ENCODE measurements at places on chromosomes 13 and 19. TPM values are rescaled to one million over a fixed set of nuclear protein-coding genes. Genes with fewer than 3 reads are reported as not detected.
A peak's percentile ranks its signal among the peaks of the same experiment; 100 is the strongest.

Gene NLRP4
- not detected for total RNA-seq

Gene SLC17A7
- 0.07 TPM for total RNA-seq

Gene ZSCAN4
- total RNA-seq, result not detected

Gene GSX1
- total RNA-seq, result not detected

Gene UPK1A
- total RNA-seq, result 0.22 TPM

Gene SLC1A5
- 380 TPM for total RNA-seq

Gene ZNF90
- 11.9 TPM for total RNA-seq

Gene ZIC5
- total RNA-seq, result not detected

Gene COX7A1
- total RNA-seq, result not detected

Gene ZNF784
- total RNA-seq, result 2.6 TPM

GRCh38 chr13:111129465-111130115, 14.5 kb downstream of the ARHGEF7 start:
- H3K27me3 ChIP-seq, result no peaks in the 10 kb centered on the region
- H3K27ac ChIP-seq, result no peak overlapping the region
- no peak for DNase-seq
- H3K36me3 ChIP-seq, result no peaks in the 10 kb centered on the region
- H3K4me3 ChIP-seq, result no peak overlapping the region

GRCh38 chr13:20192158-20192835, 441 bp downstream of the GJB2 start:
- no peak overlapping the region for H3K4me3 ChIP-seq
- peaks cover 56% of the 10 kb centered on the region for H3K27me3 ChIP-seq
- no peak overlapping the region for H3K27ac ChIP-seq
- H3K4me1 ChIP-seq, result peaks cover 22% of the 10 kb centered on the region
- H3K36me3 ChIP-seq, result no peaks in the 10 kb centered on the region

GRCh38 chr19:14517446-14517839, 754 bp downstream of the DNAJB1 start:
- DNase-seq, result no peak
- peaks cover 35% of the 10 kb centered on the region for H3K36me3 ChIP-seq
- H3K4me3 ChIP-seq, result peak overlapping the region; percentile 98
- peak overlapping the region; percentile 98 for H3K27ac ChIP-seq
- H3K4me1 ChIP-seq, result peaks cover 77% of the 10 kb centered on the region

DNA sequence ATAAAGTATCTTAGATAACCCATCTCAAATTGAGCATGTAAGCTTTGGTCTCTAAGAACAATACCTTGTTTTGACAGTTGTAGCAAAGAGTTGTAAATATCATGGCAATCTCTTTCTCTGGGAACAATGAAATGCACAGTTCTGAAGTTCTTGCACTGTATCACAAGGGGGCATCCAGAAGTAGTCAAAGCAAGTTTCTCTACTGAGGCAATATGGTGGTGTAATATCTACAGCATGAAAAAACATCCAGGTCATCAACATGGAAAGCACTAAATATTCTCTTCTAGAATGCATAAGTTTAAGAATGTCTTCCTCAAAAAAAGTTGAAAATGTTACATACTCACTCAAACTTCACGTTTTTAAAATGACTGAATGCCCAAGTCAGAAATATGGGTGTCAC, 19.6 kb downstream of the MTMR6 start:
- no peak for DNase-seq
- H3K4me3 ChIP-seq, result no peak overlapping the region
- H3K27me3 ChIP-seq, result no peaks in the 10 kb centered on the region
- H3K4me1 ChIP-seq, result no peaks in the 10 kb centered on the region
- peaks cover 17% of the 10 kb centered on the region for H3K36me3 ChIP-seq
- H3K27ac ChIP-seq, result no peak overlapping the region

- DNase-seq, result peak; percentile 65
- H3K27me3 ChIP-seq, result peaks cover 6% of the 10 kb centered on the region
- no peaks in the 10 kb centered on the region for H3K36me3 ChIP-seq
- no peak overlapping the region for H3K4me3 ChIP-seq
Measured at GRCh38 chr19:17346109-17346671, 8.8 kb downstream of the GTPBP3 start.

- peaks cover 3% of the 10 kb centered on the region for H3K4me1 ChIP-seq
- peaks cover 12% of the 10 kb centered on the region for H3K27me3 ChIP-seq
- H3K36me3 ChIP-seq, result no peaks in the 10 kb centered on the region
- no peak overlapping the region for H3K27ac ChIP-seq
- H3K4me3 ChIP-seq, result no peak overlapping the region
Measured at GRCh38 chr19:41194157-41194552, 1.1 kb downstream of the CYP2S1 start.

DNA sequence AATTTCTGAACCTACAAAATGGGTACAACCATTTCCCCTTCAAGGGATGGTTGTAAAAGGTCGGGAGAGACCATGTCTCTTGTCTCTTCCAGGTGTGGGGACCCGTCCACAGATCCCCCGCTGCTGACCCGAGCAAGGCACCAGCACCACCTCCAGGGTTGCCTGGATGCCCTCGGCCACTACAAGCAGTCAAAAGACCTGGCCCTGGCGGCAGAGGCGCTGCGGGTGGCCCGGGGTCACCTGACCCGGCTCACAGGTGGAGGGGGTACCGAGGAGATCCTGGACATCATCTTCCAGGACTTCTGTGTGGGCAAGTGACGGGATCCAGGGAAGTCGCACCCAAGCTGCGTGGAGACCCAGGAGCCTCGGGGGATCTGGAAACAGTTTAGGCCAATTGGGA, 4.0 kb downstream of the GTPBP3 start:
- no peaks in the 10 kb centered on the region for H3K36me3 ChIP-seq
- no peaks in the 10 kb centered on the region for H3K27me3 ChIP-seq
- no peak for DNase-seq
- H3K4me1 ChIP-seq, result peaks cover 8% of the 10 kb centered on the region
- H3K27ac ChIP-seq, result no peak overlapping the region

GRCh38 chr19:1062387-1063029, 4.5 kb upstream of the ARHGAP45 start:
- DNase-seq, result no peak
- H3K36me3 ChIP-seq, result no peaks in the 10 kb centered on the region
- H3K4me3 ChIP-seq, result no peak overlapping the region
- H3K4me1 ChIP-seq, result peaks cover 42% of the 10 kb centered on the region
- no peaks in the 10 kb centered on the region for H3K27me3 ChIP-seq
- H3K27ac ChIP-seq, result no peak overlapping the region

DNA sequence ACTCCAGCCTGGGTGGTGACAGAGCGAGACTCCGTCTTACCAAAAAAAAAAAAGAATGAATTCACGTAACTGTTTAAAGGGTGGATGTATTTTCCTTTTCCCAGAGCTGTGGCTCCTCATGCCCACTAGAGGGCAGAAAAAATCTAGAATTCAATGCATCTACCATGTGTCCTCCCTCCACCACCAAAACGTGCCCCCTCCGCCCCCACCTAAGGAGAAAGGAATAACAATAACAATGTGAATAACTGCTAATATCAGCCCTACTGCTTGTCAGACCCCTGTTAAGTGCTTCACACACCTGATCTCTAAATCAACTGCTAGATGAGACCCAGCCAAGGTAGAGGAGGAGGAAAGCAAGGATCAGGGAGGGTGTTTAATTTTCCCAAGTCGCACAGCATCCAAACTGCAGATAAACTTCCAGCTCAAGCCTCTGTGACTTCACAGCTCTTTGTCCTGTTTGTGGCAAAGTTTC, 20.2 kb upstream of the PNMA8B start:
- H3K27me3 ChIP-seq, result peaks cover 6% of the 10 kb centered on the region
- no peaks in the 10 kb centered on the region for H3K36me3 ChIP-seq
- H3K4me1 ChIP-seq, result peaks cover 29% of the 10 kb centered on the region
- DNase-seq, result no peak
- H3K4me3 ChIP-seq, result no peak overlapping the region
- no peak overlapping the region for H3K27ac ChIP-seq

- H3K4me3 ChIP-seq, result peak overlapping the region; percentile 94
- peaks cover 25% of the 10 kb centered on the region for H3K4me1 ChIP-seq
- no peaks in the 10 kb centered on the region for H3K27me3 ChIP-seq
- H3K27ac ChIP-seq, result peak overlapping the region; percentile 82
- no peak for DNase-seq
- H3K36me3 ChIP-seq, result peaks cover 7% of the 10 kb centered on the region
Measured at GRCh38 chr19:52170863-52171320, 529 bp downstream of the ZNF836 start.

DNA sequence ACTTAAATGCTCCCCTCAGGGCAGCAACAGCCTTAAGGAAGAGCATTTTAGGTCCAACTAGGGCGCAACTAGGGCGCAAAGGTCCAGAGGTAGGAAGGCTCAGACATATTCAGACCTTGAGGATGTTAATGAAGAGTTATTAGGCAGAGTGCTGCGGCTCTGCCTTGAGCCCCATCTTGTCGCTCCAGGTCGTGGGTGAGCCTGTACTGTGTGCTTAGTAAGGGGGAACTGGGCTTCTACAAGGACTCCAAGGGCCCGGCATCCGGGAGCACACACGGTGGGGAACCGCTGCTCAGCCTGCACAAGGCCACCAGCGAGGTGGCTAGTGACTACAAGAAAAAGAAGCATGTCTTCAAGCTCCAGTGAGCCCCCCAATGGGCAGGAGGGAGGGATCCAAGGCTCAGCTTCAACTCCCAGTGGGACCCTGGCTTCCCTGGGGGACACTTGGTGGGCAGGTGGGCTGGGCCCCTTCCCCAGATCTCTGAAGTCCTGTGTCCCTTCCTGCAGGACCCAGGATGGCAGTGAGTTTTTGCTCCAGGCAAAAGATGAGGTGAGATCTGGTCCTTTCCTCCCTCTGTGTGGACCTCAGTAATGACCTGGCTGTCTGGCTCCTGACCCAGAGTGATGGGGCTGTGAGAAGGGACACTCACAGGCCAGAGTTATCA, 4.7 kb upstream of the SHKBP1 start:
- no peak overlapping the region for H3K27ac ChIP-seq
- no peak for DNase-seq
- H3K4me3 ChIP-seq, result no peak overlapping the region
- no peaks in the 10 kb centered on the region for H3K36me3 ChIP-seq

- H3K36me3 ChIP-seq, result no peaks in the 10 kb centered on the region
- no peaks in the 10 kb centered on the region for H3K4me1 ChIP-seq
- no peak overlapping the region for H3K4me3 ChIP-seq
- H3K27ac ChIP-seq, result no peak overlapping the region
- H3K27me3 ChIP-seq, result no peaks in the 10 kb centered on the region
Measured at GRCh38 chr13:45231722-45232121, 30.9 kb upstream of the KCTD4 start.

DNA sequence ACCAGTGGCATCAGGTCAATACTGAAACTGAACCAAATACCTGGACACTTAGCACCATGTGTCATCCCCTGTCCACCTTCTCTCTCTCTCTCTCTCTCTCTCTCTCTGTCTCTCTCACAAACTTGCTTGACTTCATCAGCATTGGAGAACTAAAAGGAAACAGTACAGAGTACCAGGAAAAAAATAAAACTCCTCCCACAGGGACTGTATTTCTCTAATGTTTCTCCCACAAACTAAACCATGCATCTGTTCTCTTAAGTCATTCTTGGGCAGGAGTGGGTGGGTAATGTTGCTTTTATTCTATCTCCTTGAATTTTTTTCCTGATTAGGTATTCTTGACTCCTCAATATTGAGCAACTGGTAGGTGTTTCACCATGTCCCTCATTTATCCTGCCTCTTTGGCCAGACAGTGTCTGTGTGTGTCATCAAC, 112.9 kb upstream of the CACNA1A start:
- H3K4me1 ChIP-seq, result no peaks in the 10 kb centered on the region
- no peak for DNase-seq
- peaks cover 5% of the 10 kb centered on the region for H3K27me3 ChIP-seq
- H3K4me3 ChIP-seq, result no peak overlapping the region
- no peaks in the 10 kb centered on the region for H3K36me3 ChIP-seq

DNA sequence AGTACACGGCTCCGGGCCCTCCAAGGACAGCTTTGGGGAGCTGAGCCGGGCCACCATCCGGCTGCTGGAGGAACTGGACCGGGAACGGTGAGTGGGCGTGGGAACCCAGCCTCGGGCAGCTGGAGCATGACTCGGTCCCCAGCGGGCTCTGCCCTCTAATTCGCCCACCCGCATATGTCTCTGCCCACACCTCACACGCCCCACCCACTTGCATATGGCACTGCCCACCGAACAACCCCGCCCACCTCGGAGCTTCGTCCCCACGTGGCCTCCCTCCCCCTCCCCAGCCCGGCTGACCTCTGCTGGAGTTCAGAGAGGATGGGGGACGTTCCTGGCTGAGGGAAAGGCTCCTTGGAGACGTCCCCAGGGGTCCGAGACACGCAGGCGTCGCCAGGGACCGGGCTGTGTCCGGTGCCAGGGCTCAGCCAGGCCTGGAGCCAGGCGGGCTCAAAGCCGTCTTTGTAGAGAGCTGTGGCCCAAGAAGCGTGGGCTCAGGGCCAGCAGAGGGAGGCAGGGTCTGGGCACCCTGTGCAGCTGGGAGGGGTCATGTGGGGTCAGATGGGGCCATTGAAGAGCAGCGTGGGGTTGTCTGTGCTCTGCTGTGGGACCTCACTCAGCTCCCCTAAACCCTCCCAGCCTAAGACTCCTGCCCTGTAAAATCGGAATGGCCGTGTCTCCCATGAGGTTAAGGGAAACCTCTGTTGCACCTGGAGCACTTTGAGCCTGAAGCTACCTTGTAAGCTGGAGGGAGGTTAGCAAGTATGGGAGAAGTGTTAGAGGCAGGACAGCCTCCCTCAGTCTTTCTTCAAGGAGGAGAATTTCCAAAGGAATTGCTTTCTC, 3.8 kb downstream of the APC2 start:
- peaks cover 60% of the 10 kb centered on the region for H3K27me3 ChIP-seq
- no peaks in the 10 kb centered on the region for H3K36me3 ChIP-seq
- no peak overlapping the region for H3K27ac ChIP-seq

DNA sequence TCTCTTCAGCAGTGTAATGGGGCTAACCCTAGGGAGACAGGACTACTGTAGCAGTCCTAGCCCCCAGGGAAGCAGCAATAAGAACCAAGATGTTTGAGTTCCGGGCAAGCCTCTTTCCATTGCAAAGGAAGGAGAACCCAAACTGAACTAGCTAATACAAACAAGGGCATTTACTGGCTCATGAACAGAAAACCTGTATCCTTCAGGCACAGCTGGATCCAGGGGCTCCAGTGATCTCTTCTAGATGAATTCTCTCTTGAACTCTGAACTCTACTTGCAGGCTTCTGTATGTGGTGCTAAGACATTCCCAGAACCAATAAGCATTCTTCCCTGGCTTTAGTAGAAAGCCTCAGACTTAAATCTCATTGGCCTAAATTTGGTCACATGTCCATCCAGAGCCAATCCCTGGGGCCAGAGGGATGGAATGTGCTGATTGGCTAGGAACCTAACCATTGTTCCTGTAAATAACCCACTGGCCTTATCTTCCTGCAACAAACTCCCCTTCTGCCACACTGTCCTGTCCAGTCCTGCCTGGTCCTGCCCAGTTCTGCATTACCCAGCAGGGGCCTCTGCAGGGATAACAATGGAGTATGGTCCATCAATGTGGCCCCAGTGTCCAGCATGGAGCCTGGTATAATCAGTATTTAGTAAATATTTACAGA, 3.9 kb upstream of the PODNL1 start:
- no peaks in the 10 kb centered on the region for H3K4me1 ChIP-seq
- no peak overlapping the region for H3K4me3 ChIP-seq
- no peaks in the 10 kb centered on the region for H3K36me3 ChIP-seq

GRCh38 chr19:35377656-35378055, 6.8 kb downstream of the GPR42 start:
- H3K36me3 ChIP-seq, result no peaks in the 10 kb centered on the region
- no peak overlapping the region for H3K27ac ChIP-seq
- no peak overlapping the region for H3K4me3 ChIP-seq
- no peaks in the 10 kb centered on the region for H3K4me1 ChIP-seq

Measured in CD8-positive, alpha-beta memory T cell (primary cell).